Ovary (tissue), 10 donors: ENCODE measurements at places on chromosomes 2 and 18. TPM values are rescaled to one million over a fixed set of nuclear protein-coding genes. Genes with fewer than 3 reads are reported as not detected.

The CAPN14 gene
- 0.12 TPM for total RNA-seq

The COL4A3 gene
- 2.4 TPM for total RNA-seq

The TNFAIP6 gene
- 0.32 TPM for total RNA-seq

The SERPINB3 gene
- not detected for total RNA-seq

The CDH20 gene
- total RNA-seq = not detected

The GIGYF2 gene
- 74.8 TPM for total RNA-seq

The RGPD5 gene
- total RNA-seq = 40.0 TPM

The COA5 gene
- 35.2 TPM for total RNA-seq

The HOXD4 gene
- total RNA-seq = 6.2 TPM

The CRYGD gene
- total RNA-seq = 5.1 TPM

DNA sequence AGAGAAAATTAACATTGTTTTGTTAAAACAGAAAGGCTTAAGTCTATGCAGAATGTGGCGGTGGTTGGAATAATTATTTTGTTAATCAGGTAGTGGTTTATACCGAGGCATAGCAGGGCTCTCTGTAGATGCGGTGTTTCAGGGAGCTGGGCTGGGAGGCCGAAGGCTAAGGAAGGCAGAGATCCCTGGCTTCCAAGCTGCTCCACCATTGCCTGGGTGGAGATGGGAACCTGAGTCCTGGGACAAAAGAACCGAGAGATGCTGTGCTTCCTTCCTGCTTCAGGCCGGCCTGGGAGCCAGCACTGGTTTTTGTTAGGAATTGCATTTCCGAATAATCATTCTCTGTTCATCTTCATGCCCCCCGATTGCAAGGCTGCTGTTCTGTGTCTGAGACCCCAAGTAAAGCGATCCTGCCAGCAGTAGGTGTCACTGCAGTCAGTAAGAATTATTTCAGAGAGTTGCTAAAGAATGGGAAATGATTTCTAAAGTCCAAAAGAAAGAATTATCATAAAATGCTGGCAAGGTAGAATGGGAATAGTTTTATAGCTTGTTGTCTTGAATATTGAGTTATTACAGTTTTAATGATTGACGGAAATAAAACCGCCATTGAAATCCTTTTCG lies 824.9 kb downstream of the GALR1 start:
- no peak for DNase-seq

DNA sequence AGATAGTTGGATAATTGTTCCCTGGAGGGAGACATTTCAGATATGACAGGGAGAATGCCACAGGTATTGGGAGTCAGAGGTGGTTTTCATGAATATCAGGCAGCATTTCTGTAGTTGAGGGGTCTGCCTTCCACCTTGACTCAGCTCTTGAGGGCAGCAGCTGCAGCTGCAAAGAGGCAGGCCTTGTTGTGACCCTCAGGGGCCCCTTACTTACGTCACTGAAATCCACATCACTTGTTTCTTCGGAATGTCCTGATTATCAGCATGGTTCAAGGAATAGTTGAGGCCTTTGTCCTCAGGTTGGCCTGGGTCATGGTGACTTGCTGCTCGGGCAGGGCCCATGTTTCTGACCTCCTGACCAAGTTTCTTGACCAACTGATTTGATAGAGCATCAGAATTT lies 46.9 kb downstream of the TMEM17 start:
- no peak for DNase-seq

DNA sequence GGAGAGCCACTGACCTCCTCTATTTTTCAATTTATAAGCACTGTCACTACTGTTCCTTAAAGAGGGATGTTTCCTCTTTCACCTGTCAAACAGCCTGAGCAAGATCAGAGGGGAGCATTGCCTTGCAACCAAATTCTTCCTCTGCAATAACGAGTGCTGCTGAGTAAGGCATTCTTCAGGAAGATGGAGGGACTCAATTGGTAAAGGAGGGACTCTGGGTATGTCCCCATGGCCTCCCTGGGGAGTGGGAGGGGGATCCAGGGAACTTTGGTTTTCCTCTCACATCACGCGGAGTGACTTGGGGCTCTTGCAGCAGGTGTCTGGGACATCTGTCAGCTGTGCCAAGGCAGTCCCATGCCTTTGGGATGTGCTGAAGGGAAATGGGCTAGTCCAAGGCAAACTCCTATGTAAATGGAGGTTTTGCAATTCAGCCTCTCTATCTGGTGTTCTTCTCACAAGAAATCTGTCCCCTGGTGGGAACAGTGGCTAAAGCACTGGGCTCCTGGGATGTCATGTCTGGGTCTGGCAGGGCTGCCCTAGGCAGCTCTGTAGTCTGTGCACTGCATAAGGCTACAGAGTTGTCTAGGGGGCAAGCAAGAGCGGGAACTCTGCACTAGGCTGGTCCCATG lies 14.4 kb upstream of the HES6 start:
- no peak for DNase-seq

- DNase-seq = no peak
These were observed 7.0 kb upstream of the GPD2 start for GRCh38 chr2:156429211-156429610.

- DNase-seq = no peak
These were observed 156.1 kb upstream of the ID2 start for GRCh38 chr2:8525582-8526402.

DNA sequence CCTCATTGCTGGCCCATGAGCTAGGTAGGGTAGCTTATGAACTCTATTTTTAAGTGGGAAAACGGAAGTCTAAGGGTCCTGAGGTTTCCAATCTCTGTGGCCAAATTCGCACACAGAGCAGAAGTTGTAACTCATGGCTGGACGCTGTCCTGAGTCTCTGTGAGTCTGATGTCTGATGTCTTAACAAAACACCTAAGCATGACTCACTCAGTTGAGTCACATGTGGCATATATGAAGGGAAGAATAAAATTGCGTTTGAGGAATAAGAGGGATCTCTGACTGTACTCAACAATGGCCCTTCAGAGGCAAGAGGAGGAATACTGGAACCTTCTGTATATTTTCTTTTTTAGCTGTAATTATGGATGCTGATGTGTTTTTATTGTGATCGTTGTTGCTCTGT lies 569.7 kb downstream of the RIT2 start:
- no peak for DNase-seq

DNA sequence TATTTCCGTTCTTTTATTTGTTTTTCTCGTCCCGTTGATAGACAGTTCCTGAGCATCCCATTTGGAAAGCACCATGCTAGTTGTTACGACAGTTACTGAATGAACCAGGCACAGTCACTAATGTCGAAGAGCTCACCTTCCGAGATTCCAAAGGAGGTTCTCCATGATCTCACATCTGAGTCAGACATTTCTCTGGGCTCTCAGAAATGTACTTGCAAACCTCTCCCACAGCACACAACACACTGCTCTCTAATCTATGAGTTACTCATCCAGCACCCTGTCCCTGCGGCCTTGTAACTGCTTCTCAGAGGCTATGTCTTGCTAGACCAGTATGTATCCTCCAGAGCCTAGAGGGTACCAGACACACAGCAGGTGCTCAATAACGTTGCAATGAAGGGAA lies 174.7 kb downstream of the DNER start:
- no peak for DNase-seq

DNA sequence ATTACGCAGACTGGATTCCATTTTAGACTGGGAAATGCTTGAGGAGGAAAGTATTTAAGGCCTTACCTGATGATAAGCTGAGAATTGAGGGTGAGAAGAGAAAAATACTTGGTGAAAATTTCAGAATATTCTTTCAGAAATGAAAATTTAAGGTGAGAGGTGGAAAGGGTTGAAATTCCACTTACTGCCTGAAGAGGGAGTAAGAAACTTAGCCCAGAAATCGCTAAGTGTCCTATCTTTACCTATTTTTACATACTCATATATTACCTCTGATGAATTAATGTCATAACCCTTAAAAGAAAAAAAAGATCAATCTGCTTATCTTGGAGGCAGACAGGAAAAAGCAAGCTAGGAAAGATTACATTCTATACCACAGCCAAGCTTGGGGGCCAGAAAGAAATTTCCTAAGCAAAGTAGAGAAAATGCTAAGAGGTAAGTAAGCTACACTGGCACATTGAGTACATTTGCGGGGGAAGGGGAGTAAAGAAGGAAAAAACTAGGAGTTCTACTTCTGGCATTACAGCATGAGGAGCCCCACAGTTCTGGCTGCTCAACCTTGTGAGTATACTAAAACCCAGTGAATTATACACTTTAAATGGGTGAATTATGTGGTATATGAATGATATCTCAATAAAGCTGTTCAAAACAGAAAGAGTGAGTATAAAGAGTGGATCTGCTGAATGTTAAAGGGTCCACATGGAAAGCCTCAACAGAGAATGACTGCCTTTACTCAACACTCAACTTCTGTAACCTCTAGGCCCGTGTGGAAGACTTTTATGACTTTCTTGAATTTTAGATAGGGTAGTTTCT lies 33.8 kb downstream of the SMC6 start:
- DNase-seq = no peak

DNA sequence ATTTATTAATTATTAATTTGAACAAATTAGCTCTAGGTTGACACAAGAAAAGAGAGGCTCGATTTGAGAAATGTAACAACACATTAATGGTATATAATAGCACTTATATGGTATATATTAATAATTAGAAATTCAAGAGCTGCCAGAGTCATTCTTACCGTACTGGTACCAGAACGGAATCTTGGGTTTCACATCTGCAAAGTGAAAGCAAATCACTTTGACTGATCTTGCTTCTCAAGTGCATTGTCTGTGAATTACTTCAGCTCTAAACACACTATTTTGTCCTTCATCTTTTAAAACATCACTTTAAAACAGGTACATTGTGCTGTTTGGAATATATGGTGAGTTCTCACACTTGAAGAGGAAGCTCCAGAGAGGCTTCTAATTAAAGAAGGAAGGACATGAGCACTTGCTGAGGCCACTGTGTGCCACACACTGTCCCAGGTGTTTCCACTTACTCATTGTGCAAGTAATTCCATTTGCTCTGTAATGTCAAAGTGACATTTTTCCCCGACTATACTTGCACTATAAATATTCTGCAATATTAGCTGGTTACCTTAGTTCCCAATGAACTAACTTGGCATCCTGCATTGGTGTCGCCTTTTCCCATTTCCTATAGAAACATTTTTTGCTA lies 85.8 kb downstream of the PLA2R1 start:
- no peak for DNase-seq

DNA sequence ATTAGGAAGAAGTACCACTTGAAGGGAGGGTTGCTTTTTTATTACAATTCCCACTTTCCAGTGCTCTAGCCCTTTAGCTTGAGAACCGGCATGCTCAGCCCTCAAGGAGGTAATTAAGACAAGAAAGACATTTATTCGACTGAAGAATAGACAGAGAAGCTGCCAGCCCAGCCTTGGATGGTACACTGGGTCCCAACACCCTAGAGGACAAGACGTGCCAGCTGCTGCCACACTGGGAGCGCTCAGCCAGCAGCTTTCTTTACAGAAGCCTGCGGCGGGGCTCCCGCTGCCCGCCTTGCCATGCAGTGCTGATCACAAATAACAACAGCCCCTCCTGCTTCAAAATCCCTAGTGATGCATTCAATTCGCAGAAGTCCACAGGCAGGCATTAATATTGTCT lies 746.3 kb upstream of the RAB6C start:
- no peak for DNase-seq

DNA sequence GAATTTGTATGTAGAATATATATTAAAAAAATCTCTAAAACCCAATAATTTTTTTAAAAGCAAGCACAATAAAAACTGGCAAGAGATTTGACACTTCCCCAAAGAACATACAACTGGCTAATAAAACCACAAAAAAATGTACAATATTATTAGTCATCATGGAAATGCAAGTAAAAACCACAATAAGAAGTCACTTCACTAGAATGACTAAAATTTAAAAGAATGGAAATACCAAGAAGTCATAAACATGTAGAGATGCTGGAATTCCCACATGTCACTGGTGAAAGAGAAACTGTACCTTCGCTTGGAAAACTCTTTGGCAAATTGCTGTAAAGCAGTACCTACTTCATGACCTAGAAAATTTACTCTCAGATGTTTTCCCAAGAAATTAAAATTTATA lies 43.4 kb upstream of the KYNU start:
- no peak for DNase-seq

- peak; percentile 47 for DNase-seq
These were observed 3.8 kb downstream of the DLX2 start for GRCh38 chr2:172098650-172099471.

- DNase-seq = no peak
These were observed 83.7 kb upstream of the MBOAT2 start for GRCh38 chr2:9087121-9087681.

GRCh38 chr18:5457462-5457957 lies 86.3 kb downstream of the EPB41L3 start:
- no peak for DNase-seq

DNA sequence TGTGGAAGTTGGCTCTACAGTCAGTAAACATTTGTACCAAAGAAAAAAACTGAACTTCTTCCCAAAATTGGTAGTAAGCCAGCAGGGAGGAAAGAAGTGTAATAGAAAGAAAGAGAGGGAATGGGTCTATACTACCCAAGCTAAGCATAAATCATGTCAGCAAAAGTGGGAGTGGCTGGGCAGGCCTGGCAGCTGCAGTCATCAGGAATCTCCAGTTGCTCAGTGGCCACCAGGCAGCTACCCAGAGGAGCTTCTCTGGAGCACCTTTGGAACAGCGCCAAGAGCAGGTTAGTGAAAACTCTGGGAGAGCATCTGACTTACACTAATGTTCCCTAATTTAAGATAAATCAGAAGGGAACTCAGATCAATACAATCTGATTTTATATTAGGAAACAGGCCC lies 14.3 kb downstream of the FRZB start:
- DNase-seq = no peak

DNA sequence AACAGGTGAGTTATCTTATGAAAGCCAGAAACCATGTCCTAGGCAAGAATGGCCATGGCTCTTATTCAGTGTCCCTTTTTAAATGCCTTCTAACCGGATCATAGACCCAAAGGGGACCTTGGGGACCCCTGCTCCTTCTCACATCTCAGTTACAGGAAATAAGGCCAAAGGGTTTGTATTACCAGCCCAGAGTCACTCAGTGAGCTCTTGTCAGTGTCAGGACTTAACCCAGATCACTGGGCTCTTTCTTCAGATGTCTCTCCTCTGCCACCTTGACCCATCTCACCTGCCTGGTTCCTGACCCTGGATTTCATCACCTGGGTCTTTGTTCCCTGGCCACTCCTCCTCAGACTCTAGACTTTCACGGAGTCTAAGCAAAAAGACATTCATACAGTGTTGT lies 556.7 kb downstream of the CMPK2 start:
- no peak for DNase-seq

GRCh38 chr2:23456396-23456795 lies 71.4 kb downstream of the KLHL29 start:
- DNase-seq = no peak

- no peak for DNase-seq
These were observed 184.8 kb downstream of the PRKCE start for GRCh38 chr2:45836316-45836715.

GRCh38 chr18:2889761-2890192 lies 43.0 kb downstream of the EMILIN2 start:
- no peak for DNase-seq

- no peak for DNase-seq
These were observed 23.9 kb upstream of the STK17B start for GRCh38 chr2:196195302-196195701.
